ENCODE measurements at places on chromosomes 4 and X.

DNA sequence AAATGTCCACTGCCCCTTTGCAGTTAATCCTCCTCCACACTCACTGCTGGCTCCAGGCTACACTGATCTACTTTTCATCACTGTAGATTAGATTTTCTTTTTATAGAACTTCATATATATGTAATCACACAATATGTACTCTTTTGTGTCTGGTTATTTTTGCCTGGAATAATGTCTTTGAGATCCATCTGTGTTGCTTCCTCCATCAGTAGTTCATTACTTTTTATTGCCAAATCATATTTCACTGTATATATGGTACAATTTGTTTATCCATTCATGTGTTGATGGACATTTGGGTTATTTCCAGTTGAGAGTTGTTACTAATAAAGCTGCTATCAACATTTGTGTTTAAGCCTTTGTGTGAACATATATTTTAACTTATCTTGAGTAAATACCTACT is 126.4 kb upstream of the SMIM10 start:
- no peak for DNase-seq

GRCh38 chr4:108372681-108373080 is 203.9 kb upstream of the LEF1 start:
- no peak for DNase-seq

- no peak for DNase-seq
Measured at GRCh38 chr4:104128850-104129213, 365.9 kb downstream of the CXXC4 start.

- no peak for DNase-seq
Measured at GRCh38 chrX:125954236-125954635, 211.9 kb downstream of the DCAF12L2 start.

GRCh38 chr4:118746251-118746919 is 61.2 kb downstream of the METTL14 start:
- no peak for DNase-seq

DNA sequence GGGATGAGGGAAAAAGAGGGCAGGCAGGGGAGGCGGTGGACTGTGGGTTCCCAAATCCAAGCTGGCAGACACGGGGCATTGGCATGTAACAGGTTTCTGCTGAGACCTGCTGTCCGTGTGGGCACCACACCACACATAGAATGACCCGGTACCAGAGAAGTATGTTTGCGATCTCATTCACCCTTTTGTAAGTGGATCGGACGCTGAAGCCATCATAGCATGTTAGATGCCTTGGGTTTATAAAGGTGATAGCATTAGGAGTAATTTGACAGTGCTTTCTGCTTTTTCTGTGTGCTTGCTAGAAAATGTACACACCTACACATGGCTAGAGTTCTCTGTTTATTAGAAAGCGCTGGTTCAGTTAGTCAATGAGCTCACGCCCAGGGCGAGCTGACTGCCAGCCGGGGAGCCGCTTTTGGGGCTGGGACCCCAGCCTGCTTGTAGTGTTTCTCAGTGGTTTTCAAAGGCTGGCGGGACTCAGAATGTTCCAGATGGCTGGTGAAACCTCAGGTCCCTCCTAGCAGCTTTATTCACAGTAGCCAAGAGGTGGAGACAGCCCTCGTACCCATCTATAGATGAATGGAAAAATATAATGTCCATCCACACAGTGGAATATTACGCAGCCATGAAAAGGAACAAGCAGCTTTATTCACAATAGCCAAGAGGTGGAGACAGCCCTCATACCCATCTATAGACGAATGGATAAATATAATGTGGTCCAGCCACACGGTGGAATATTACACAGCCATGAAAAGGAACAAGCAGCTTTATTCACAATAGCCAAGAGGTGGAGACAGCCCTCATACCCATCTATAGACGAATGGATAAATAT is 579 bp downstream of the IL3RA start:
- no peak for DNase-seq

DNA sequence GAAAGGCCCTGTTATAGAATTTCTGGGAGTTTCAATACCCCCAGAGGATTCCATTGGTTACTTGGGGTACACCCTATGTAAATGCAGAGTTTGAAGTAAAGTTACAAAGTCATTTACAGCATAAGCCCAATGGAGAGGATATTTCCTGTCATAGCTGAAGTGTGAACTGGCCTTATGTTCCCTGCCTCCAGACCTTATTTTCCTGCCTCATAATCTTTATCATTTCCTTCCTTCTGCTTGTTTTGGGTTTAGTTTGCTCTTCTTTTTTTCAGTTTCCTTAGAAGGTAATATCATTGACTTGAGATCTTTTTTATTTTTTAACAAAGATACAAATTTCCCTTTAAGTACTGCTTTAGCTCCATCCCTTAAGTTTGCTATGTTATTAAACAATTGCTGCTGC is 85.4 kb downstream of the PPEF1 start:
- DNase-seq: no peak

DNA sequence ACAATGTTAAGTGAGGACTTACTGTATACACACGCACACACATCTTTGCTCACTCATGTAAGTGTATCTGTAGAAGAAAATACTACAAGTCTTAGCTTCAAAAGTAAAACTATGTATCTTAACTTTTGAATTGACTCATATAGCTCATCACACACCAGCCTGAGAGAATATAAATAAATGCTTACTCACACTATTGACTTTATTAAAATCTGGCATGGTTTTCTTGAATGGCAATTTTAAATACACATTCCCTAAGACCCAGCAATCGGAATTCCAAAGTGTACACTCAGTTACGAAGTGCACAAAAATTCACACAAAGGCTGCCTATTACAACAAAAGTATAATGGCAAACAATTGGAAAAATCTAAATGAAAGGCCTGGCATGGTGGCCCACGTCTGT is 2.0 kb downstream of the ERCC6L start:
- DNase-seq: no peak

DNA sequence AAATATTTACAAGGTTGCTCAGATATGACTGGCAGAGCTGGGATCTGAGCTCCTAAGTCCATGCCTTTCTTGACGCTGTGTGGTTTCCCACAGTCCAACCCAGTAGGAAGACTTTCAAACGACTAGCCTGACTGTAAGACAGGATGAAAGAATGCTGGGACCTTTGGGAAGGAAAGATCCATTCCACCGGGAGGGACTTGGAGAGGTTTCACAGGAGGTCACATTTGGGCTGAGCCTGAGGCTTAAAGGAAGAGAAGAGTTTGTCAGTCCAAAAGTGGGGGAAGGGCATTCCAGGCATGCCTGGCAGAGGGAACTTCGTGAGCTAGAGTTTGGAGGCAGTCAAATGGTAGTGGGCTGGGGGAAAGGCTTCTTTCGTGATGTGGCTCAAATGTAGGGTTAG is 1.5 kb downstream of the STARD8 start:
- DNase-seq: no peak

- DNase-seq: no peak
Measured at GRCh38 chr4:115165503-115165902, 52.1 kb upstream of the NDST4 start.

DNA sequence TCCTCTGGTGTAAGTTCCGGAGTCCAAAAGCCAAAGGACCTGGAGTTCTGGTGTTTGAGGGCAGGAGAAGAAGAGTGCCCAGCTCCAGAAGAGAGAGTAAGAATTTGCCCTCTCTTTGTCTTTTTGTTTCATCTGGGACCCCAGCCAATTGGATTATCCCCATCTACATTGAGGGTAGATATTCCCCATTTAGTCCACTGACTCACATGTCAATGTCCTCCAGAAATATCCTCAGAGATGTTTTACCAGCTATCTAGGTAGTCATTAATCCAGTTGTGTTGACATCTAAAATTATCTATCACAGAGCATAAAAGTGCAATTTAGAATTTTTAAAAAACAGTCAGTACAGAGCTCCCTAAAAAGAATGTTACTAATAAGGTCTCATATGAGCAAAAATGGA is 132.9 kb upstream of the TMEM47 start:
- no peak for DNase-seq

DNA sequence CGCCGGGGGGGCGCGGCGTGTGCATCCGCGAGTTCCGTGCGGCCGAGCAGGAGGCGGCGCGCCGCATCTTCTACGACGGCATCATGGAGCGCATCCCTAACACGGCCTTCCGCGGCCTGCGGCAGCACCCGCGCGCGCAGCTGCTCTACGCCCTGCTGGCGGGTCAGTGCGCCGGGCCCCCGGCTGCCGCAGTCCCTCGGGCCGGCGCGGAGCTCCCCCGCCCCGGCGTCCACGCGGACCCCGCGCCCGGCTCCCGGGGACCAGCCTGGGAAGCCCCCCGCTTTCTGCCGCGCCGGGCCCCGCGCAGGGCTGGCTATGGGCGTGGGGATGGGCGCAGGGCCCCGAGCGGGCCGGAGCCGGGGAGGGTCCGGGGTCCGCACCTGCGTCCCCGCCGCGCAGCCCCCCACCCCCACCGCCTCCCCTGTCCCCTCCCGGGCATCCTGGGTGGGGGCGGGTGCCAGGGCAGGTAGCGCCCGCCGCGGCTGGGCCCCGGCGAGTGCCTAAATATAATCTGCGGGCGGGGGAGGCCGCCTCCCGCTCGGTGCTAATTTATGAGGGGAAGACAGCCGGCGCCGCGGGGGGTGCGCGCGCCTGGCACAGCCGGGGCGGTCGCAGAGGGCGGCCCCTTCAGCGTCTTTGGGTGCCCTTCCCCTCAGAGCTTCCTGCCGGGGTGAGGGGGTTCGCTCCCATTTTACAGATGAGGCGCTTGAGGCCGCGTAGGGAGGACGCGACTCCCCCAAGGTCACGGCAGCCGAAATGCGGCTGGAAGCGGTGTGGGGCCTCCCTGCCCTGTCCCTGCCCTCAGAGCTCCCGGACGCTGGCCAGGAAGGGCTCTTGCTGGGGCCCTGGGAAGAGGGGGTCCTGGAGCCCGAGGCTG is 837 bp downstream of the NAT8L start:
- no peak for DNase-seq

DNA sequence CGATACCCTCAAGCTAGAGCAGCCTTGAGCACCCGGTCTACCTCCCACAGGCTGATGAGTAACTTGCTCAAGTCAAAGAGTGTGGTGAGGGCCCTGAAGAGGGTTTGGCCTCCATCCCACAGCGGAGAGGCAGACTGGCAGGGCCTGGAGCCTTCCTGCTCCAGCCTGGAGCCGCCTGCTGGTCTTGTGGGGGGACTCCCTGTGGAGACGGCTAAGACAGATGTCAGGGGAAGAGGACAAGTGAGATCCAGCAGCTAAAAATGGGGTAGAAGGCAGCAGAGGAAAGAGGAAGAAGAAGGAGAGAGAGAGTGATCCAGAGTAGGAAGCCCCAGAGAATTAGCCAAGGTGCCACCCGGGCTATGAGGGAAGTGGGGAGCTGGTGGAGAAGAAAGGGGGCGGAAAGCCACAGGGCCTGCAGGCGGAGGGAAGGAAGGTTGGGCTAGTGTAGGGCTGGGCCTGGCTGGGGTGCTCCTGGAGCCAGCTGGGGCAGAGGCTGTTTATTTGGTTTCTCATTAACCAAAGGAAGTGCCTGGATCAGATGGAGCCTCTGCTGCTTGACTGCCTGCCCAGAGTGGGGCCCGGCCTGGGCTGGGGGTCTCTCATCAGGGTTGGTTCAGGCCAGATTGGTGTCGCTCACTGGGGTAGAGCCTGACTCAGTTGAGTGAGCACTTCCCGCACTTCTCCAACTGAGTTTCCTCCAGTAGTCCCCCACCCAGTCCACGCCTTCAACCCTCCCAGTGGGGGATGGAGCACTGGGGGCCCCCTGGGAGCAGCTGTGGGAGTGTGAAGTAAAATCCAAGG is 14.2 kb downstream of the EFNB1 start:
- DNase-seq: no peak

DNA sequence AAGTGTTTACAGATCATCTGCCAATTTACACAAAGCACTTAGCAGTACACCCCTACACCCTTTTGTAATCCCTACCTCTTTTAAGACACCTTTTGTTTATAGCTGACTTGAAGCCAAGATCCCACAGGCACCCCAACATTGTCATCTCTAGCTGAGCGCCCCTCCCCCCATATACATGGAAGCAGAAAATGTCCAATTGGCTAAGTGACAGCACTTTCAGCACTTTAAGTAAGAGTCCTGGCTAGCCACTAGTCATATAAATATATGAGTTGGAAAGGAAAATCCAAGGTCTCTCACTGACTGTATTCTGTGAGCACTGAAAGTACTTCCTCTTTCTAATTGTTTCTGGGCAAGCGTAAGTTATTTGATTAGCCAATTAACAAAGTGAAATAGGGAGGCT is 108.2 kb downstream of the NSUN7 start:
- no peak for DNase-seq

- DNase-seq: no peak
Measured at GRCh38 chr4:98662626-98663225, 4.3 kb upstream of the TSPAN5 start.

DNA sequence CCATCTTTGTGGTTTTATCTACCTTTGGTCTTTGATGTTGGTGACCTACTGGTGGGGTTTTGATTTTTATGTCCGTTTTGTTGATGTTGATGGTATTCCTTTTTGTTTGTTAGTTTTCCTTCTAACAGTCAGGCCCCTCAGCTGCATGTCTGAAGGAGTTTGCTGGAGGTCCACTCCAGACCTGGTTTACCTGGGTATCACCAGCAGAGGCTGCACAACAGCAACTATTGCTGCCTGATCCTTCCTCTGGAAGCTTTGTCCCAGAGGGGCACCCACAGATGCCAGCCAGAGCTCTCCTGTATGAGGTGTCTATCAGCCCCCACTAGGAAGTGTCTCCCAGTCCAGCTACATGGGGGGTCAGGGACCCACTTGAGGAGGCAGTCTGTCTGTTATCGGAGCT is 199.3 kb upstream of the WDFY3 start:
- no peak for DNase-seq

DNA sequence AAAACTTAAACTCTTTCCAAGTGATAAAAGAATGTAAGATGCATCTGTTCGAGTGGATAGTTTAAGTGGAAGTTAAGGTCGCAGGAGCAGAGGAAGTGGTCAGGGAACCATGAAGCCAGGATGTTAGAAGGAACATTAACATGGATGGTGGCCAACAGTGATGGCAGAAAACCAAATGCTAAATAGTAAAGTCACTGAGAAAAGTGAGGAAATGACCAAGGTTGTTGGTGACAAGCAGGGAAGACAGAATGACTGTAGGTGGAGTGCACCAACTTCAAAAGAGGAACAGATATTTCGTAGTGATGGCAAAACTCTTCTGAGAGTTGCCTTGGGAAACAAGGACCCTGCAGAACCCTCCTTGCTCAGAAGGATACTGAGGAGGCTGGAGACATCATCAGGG is 226.2 kb downstream of the PALLD start:
- no peak for DNase-seq

- no peak for DNase-seq
Measured at GRCh38 chrX:37816766-37817165, 30.6 kb downstream of the DYNLT3 start.

GRCh38 chr4:30354605-30355004 is 365.6 kb upstream of the PCDH7 start:
- no peak for DNase-seq
